Activated T-cell treated with anti-CD3 and anti-CD28 coated beads for 48 hours (primary cell): ENCODE measurements at places on chromosomes 2 and 18.
A peak's percentile ranks its signal among the peaks of the same experiment; 100 is the strongest.

- DNase-seq = no peak
These were observed 39.2 kb downstream of the IL1R2 start for GRCh38 chr2:102030855-102031527.

- no peak for DNase-seq
These were observed 44.9 kb downstream of the HDLBP start for GRCh38 chr2:241270531-241270930.

DNA sequence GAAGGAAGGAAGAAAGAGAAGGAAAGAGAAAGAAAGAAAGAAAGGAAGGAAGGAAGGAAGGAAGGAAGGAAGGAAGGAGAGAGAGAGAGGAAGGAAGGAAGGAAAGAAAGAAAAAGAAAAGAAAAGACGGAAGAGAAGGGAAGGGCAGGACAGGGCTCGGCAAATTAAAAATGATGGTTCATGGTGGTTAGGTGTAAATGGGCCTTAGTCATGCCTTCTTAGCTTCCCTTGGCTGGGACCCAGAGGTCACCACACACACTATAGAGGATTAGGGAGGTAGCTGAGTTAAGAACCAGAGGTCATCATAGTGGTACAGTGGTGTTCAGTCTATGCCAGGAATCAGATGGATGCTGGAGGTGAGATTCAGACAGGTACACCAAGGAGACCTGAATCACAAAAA, 9.3 kb upstream of the ATL2 start:
- DNase-seq = no peak

- peak; percentile 77 for DNase-seq
These were observed 780 bp upstream of the BCL2 start for GRCh38 chr18:63320123-63320974.

DNA sequence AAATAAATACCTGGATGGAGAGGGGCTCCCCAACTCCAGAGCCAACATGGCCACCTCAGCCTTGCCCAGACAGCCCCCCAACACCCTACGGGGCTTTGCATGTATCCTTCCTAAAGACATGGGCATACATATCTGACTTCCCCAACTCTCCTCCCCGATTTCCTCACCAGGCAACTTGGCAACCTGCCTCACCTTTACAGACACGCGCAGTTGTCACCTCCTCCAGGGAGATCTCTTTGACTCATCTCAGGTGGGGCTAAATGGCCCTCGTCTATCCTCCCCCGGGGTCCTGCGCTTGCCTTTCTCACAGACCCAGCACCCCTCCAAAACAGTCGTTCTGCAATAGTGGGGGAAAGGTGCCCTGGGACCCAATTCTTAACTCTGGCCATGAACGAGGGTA, 10.6 kb upstream of the BIN1 start:
- DNase-seq = no peak

DNA sequence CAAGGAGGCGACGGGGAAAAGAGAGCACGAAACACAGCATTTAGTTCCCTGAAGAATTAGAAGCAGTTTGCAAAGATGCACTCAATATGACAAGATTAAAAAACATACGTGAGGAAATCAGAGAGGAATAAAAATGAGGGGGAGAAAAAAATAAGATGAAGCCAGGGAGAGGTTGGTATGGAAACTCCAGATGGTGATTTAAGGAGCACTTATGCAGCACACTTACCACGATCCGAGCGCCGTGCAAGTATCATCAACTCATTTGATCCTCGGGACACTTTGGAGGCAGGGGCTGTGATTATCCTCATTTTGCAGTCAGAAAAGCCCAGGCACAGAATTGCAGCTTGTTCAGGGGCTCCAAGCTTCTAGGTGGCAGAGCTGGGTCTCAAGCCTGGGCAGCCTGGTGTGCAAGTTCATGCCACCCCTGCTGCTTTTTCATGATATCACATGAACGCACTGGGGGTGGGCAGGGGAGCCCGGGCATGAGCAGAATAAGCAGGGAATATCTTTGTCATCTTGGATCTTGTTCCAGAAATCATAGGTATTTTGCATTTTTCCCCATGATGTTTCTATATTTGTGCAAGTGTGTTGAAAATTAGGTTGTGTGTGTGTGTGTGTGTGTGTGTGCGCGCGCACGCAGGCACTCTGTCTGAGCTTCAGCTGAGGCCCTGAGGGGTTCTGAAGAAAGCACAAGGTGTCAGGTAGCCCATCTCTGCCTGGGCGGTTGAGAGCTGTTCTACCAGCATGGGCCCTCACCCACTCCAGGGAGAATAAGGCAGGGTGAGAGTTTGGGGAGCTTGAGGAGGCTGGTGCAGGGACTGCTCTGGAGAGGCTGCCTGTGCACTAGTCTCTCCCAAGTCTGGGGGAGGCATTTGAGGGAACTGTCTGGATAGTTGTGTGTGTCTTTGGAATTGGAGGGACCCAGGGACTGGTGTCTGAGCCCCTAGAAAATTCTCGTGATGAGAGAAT, 25.0 kb upstream of the PDIA6 start:
- no peak for DNase-seq

DNA sequence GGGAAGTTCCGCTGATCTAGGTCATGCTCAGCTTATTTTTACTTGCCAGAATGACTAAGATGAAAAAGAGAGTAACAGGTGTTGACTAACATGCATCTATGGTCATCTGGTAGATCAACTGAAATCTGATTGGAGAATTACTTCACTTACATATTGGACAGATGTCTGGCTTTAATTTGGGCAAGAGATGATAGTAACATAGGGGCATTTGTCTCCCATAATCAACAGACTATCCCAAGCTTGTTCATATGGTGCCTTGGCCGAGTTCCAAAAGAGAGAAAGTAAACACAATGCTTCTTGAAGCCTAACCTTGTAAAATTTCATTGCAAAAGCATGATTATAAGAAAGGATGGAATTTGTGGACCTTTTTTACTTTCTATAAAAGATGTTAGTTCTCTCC, 503.7 kb downstream of the ADCYAP1 start:
- no peak for DNase-seq

DNA sequence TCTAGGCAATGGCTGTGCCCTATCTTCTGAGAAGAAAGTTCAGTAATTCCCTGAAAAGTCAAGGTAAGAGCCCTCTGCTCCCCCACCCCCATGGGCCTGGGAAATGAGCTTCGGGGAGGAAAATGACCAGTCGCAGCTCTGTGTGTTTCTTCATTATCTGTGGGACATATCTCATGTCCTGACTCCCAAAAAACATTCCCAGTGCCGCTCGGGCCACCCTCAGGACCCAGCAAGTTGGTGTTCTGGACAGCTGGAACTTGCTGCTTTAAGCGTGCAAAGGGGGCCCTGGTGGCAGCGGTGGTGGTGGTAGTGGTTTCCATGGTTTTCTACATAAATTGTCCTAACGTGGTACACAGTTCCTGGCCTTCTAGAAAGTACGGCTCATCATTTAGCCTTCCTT, 17.2 kb upstream of the PRLH start:
- DNase-seq = no peak

- DNase-seq = no peak
These were observed 35.3 kb downstream of the NHEJ1 start for GRCh38 chr2:219125225-219125885.

- DNase-seq = no peak
These were observed 368.8 kb upstream of the CDH19 start for GRCh38 chr18:66972681-66973080.

DNA sequence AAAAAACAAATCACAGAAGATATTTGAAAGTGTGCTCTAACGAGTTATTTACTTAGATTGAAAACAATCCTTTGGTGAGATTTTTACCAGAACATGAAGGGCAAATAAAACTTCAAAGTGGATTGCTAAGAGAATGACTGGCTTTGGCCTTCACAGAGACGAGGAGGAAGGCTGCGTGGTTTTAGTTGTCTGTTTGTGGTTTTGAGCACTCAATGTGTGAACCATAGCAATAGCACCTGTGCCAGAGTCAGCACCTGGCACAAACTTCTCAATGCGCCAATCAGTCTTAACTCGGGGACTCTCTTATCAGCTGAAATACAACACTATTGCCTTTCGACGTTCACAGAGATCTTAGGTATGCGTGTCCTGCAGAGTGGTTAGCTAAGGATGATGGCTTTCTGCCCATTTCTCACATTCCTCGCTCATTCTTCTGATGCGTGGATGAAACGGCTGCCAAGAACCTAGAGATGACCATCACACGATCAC, 70.0 kb downstream of the MBP start:
- DNase-seq = no peak

DNA sequence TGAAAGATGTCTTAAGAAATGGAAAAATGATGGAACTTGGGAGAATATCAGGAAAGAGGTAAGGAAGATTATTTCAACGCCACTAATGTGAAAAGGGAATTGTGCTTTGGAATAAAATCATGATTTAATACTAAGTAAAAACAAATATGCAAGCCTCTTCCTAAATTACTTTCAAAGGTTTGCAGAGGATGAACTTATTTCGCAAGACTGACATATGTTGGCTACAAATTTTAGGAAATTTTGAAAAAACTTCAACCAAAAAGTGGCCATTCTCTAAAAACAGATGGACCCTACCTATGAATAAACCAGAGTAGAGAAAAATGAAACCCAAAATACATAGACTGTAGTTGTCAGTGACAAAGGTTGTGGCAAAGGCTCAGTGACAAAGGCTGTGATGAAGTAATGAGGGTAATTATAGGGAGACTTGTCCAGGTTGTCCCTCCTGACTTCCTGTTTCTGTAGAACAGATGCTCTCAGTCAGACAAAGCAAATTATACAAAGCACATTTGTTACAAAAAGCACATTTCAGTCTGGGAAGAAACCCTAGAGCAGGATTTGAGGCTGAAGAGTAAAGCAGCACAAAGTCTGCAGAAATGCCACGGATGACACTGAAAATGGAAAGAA, 39.5 kb downstream of the SFT2D3 start:
- no peak for DNase-seq

DNA sequence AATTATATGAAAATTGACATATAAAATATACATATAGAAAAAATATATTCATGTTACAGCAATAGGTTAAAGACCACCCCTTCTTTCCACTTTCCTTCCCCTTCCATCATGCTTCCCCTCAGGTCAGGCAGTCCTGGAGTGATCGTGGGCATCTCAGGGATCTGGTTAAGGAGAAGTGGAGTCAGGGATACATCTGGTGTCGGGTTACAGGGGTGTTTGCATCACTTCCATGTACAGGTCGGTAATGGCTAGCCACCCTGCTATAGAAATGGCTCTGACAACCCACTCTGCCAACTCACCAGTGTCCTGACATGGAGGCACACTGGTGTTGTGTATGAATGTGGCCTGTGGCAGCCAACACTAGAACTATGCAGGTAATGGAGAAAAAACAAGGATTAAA, 36.3 kb upstream of the LGALSL start:
- DNase-seq = no peak

GRCh38 chr2:60095202-60095815, 458.1 kb downstream of the BCL11A start:
- no peak for DNase-seq

GRCh38 chr2:112646791-112647689, 1.3 kb downstream of the SLC20A1 start:
- DNase-seq = no peak

DNA sequence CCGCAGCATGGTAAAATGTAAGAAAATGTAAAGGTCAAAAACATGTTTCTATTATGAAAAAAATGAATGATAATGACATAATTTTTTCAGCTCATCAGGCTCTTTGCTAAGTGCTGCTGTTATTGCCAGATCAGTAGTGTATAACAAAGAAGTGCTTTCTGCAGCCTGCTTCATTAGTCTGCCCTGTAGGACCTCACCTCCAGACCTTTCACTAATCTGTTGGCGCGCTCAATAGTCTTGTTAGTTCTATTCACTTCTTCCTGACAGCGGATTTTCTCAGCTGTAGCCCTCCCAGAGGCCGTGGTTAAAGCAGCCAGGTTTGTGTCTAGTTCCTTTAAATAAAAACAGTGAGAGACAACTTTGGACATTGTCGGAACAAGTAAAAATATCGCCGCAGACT, 97.7 kb downstream of the CDCA7 start:
- DNase-seq = no peak

GRCh38 chr2:1546023-1546591, 132.8 kb downstream of the TPO start:
- DNase-seq = peak; percentile 23

GRCh38 chr18:57850063-57850462, 46.9 kb upstream of the ATP8B1 start:
- no peak for DNase-seq

DNA sequence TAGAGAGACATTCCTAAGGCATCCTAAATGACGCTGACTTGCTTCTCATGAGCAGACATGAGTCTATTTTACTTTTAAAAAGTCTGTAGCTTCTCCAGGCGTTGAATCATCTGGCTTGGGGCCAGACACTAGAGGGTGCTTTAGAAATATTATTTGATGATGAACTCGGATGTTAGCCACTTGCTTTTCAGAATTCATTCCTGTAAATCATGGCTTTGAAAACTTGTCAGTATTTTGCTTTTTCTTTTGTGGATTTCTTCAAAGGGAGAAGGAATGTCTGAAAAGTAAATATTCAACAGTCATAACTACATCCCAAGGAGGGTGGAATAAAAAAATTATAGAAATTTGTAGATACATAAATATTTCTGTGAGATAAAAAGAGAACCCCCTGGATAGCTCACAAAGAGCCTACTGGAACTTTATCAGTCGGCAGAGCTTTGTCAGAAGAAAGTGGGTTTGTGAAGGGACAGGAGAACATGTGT, 370.8 kb downstream of the OSR1 start:
- DNase-seq = no peak

DNA sequence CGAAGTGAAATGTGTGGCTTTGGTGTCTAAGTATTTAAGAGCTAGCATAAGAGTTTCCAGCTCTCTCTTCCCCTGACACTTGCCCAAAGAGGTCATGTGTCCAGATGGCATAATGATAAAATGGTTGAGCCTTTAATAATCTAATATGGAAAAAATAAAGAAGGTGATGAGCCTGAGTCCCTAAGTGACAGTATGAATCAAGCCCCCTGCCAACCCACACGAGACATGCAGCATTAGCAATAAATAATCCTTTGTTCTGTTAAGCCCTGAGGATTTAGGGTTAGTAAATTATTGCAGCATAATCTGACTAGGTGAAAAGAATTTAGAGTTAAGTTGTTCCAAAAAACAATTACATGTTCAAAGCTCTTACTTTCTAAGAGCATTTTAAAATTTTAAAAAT, 217.2 kb upstream of the CCDC150 start:
- DNase-seq = no peak
